Activated CD8-positive, alpha-beta T cell treated with anti-CD3 and anti-CD28 coated beads for 36 hours (primary cell): ENCODE measurements at places on chromosomes 13 and 19.

- peaks cover 37% of the 10 kb centered on the region for H3K36me3 ChIP-seq
- no peaks in the 10 kb centered on the region for H3K27me3 ChIP-seq
- H3K27ac ChIP-seq = no peak overlapping the region
- no peak overlapping the region for H3K4me3 ChIP-seq
- H3K4me1 ChIP-seq = no peaks in the 10 kb centered on the region
These were observed 42.3 kb downstream of the USPL1 start for GRCh38 chr13:30659980-30660379.

DNA sequence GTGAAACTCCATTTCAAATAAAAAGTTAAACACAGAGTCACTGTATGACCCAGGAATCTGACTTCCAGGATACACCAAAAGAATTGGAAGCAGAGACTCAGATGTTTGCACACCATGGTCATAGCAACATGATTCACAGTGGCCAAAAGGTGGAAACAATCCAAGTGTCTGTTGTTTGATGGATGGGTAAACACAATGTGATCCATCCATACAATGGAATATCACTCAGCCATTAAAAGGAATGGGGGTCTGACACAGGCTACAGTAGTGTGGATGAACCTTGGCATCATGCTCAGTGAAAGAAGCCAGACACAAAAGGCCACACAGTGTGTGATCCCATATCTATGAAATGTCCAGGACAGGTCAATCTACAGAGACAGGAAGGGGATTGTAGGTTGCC is 174.3 kb downstream of the PTPRS start:
- H3K27me3 ChIP-seq = no peaks in the 10 kb centered on the region
- no peak overlapping the region for H3K27ac ChIP-seq
- no peaks in the 10 kb centered on the region for H3K36me3 ChIP-seq

GRCh38 chr19:2273356-2274184 is 8.4 kb downstream of the PEAK3 start:
- H3K4me1 ChIP-seq = peaks cover 32% of the 10 kb centered on the region
- peaks cover 42% of the 10 kb centered on the region for H3K36me3 ChIP-seq
- H3K27me3 ChIP-seq = no peaks in the 10 kb centered on the region
- H3K27ac ChIP-seq = peak overlapping the region; percentile 86

DNA sequence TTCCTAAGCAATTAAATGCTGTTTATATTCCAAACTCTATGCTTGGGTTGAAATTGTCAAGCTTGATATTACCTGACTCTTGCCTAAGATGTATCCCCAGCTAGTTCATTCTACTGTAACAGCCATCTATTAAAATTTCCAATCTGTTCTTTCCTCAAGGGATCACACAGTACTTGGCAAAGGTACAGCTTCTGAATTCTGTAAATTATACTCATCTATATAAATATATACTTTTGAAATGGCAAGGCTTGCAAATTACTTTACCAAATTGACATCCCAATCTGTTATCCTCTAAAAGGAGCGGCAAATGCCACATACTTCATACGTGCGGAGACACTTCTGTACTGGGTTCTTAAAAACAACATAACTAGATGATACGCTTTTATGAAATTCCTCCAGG is 330.2 kb downstream of the DNAJC15 start:
- H3K27me3 ChIP-seq = no peaks in the 10 kb centered on the region
- H3K4me1 ChIP-seq = no peaks in the 10 kb centered on the region
- DNase-seq = no peak

DNA sequence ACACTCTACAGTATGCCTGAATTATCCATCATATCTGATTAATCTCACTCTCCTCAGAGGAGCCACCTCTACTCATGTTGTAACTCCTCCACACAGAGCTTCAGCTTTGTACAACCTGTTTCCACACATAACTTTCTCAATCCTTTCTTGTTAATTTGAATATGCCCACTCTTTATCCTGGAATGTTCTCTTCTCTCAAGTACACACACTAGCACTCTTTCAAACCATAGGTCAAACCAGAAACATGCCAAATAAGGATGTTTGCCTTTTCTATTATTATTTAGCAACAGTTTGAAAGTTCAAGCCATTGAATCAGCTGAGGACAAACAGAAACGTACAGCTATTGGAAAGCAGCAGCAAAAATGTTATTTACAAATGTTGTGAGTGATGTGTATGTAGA is 110.3 kb downstream of the MIPEP start:
- no peak for DNase-seq
- H3K4me3 ChIP-seq = no peak overlapping the region
- no peak overlapping the region for H3K27ac ChIP-seq
